SK-N-DZ (cell line): ENCODE measurements at places on chromosomes 5 and 9.
A peak's percentile ranks its signal among the peaks of the same experiment; 100 is the strongest.

- no peak for DNase-seq
These were observed 318.8 kb downstream of the PIK3R1 start for GRCh38 chr5:68534131-68534940.

DNA sequence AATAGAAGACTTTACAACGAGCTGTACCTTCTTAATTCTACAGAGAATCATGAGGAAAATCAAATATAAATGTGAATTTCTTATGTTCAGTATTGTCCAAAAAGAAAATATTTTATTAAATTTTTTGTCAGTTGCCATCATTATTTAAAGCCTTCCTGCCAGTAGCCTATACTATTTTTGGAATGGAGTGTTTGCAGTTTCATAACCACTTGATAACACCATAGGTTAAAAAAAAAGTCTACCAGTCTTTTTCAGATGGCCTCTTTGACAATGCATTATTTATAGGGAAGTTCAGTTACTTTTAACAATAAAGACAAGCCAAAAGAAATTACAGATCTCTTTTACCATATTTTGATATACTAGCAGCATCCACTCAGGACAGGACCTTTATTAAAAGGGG is 80.3 kb upstream of the CCDC152 start:
- no peak for DNase-seq

DNA sequence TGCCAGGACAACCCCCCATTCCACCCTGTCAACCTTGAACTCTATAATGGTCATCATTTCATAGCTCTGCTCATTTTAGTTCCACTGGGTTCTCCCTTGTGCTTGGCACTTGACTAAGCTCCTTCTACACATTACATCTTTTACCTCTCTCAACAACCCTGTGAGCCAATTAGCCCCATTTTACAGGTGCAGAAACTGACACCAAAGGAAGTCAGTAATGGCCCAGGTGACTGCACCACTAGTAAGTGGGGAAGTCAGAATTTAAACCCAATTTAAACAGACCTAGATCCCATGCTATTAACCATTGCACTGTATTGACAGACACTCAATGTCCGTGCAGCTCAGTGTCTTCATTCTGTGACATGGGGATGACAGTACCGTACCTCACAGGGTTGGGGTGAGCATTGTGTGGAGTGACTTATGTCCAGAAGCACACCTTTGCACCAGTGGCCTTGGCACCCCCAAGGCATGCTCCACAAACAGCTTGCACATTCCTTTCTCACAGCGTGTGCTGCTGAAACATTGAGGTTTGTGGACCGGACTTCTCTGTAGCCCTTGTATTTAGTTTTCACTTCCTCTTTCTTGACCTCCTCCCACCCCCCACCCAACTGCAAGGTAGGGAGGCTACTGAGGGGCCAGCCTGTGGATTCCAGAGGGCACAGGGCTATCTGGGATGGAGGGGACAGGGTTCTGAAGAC is 23.1 kb downstream of the IRF1 start:
- DNase-seq, result no peak

- DNase-seq, result no peak
These were observed 146.8 kb downstream of the SMC2 start for GRCh38 chr9:104240890-104241289.

DNA sequence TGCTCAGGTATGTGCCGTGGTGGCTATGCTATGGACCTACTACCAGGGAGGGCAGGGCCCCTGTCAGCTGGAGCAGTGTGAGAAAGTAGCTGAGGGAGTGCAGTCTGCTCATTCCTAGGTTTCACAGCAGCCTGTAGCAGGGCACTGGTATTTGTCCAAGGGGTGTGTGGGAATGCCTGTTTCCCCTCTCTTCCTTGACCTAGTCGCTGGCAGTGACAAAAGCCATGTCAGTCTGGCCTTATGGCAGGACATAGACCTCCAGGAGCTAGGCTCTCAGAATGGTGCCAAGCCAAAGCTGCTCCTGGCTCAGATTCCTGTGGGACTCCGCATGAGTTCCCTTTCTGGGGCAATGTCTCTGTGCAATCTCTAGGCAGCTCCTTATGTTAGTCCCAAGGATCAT is 253.9 kb upstream of the TYRP1 start:
- no peak for DNase-seq

DNA sequence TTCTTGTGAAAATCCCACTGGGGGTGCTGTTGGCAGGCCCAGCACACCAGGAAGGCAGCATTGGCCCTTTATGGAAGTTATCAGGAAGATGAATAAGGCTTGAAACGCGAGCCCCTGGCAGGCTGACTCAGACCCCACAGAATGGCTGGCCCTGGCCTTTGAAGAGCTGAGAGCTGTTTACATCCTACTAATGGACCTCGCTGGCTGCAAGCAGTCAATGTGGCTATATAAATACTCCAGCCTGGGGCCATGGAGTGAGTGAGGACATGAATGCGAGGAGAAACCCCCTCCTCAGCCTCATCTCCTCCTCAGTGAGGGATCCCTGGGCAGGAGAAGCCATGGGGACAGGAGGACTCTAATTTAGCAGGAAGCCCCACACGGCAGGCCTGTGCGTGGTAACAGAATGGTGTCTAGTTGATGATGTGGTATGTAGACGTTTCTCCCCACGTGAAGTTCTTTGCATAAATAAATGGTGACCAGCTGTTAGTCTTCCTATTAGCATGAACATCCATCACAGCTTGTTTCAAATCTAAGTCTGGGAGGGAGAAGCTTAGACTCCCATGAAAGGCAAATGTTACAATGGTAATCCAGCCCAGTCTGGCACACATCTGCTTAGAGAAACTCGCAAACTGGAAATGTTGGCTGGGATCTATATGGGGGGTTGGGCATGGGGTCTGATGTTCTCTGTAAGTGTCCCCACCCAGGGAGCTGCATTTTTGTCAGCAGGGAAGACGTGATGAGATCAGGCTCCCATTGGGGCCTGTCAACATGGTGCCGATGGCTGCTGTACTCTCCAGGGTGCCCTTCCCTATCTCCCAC is 175.1 kb upstream of the PITX1 start:
- DNase-seq, result no peak

- DNase-seq, result no peak
These were observed 82.3 kb downstream of the THBS4 start for GRCh38 chr5:80117446-80117845.

- no peak for DNase-seq
These were observed 45.8 kb downstream of the THOC3 start for GRCh38 chr5:175922192-175922885.

- DNase-seq, result peak; percentile 56
These were observed 3.7 kb upstream of the WDR31 start for GRCh38 chr9:113343732-113344231.

DNA sequence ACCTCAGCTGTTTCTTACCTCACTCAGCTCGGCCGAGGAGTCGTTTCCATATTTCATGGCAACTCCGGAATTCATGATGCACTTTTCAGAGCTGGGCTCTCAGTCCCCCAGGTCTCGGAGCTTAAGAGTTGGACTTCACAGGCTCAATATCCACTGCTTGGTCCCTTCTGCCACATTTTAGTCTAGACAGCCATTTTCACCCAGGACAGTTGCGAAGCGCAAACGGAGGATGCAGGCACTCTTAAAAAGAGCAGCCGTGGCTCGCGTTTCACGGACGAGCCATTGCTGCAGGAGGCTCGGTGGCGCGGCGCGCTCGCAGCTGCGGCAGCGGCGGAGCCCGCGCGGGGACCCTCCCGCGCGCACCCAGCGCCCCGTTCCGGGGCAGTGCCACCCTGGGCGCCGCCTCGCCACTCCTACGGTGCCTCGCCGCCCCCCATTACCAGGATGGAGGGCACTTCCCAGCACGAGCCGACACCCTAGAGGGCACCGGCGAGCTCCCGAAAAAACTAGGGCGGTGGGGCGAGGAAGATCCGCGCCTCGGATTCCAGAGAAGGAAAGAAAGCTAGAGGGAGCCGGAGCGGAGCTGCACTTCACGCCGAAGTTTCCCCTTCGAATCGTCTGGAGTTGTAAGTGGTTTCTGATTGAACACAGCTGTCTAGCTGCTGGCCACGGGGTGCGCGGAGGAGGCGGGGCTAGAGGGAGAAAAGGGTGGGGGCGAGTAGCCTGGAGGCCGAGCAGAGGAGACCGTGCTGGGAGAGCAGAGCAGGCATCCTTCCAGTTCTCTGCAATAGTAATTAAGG is 140.3 kb downstream of the TSSK1B start:
- peak; percentile 93 for DNase-seq

- DNase-seq, result peak; percentile 45
These were observed 1.6 kb downstream of the NTNG2 start for GRCh38 chr9:132163457-132163875.

DNA sequence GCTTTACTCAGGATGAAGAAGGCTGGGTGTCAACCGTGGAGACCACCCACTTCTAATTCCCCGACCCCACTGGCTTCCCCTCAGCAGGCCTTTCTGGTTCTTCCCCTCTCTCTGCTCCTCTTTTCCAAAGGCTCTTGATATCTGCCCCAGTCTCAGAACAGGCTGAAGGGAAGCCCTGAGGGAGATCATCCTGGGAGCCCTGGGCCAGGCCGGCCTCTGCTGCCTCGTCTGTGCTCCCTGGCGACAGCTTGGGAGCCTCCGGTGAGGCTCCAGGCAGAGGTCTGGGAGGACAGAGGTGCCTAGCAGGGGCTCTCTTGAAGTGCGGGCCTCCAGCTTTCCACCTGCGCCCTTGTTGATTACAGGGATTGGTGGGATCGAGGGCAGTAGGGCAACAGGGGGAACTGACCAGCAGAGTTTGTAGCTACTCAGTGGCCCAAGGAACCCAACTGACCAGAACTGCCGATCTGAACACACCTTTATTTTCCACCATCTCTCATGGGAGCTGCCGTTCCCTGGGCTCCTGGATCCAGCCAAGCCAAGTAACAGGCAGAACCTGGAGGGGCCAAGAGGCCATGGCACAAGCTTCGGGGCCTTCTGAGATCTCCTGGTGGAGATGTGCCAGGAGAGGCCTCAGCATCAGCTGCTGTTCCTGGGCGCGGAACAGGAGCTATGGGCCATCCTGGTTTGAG is 198.5 kb downstream of the CACNA1B start:
- DNase-seq, result no peak

GRCh38 chr9:127733614-127734013 is 1.5 kb downstream of the TOR2A start:
- DNase-seq, result no peak

GRCh38 chr9:86945728-86946200 is 1.5 kb downstream of the GAS1 start:
- no peak for DNase-seq

- DNase-seq, result no peak
These were observed 476 bp upstream of the DTWD2 start for GRCh38 chr5:118988866-118989180.

GRCh38 chr5:124980163-124980941 is 233.9 kb upstream of the ZNF608 start:
- no peak for DNase-seq

DNA sequence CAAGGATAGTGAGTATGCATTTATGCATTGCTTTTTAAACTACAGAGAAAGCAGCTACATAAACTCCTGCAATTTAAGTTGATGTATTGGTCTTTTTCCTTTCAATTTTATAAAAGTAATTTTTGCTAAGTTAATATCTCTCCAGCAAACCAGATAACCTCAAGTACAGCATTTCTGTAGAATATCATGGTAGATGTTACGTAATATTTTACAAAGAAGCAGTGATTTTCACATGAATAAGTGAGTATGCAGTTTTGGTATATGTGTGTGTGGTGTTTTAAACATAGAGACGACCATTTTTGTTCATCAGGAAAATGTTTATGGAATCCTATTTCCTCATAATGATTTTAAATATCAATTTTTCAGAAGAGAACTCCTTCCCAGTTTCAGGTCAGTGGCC is 118.9 kb downstream of the INSYN2B start:
- no peak for DNase-seq

GRCh38 chr5:67065237-67065636 is 131.4 kb downstream of the CD180 start:
- DNase-seq, result no peak

DNA sequence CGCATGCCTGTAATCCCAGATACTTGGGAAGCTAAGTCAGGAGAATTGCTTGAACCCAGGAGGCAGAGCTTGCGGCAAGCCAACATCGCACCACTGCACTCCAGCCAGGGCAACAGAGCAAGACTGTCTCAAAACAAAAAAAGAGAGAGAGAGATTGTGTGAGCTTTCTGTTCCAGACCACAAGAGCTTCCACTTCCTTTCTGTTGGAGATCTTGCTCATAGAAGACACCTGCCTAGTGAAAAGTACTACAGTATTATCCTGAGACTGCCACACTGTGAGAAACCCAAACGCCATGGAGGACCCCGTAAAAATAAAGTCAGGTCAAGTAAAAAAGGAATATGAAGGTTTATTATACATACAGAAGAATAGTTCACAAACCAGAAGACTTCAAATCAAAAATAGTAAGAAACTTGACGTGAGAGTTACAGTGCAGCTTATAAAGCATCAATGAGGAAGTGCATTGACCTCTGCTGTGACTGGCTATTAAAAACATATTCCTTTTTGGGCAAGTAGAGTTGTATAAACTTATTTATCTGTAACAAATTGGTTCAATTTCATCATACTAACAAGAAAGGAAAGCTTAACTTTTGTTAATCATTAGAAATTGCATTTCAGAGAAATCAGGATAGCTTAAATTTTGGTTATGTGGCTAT is 4.3 kb upstream of the EMB start:
- DNase-seq, result no peak

DNA sequence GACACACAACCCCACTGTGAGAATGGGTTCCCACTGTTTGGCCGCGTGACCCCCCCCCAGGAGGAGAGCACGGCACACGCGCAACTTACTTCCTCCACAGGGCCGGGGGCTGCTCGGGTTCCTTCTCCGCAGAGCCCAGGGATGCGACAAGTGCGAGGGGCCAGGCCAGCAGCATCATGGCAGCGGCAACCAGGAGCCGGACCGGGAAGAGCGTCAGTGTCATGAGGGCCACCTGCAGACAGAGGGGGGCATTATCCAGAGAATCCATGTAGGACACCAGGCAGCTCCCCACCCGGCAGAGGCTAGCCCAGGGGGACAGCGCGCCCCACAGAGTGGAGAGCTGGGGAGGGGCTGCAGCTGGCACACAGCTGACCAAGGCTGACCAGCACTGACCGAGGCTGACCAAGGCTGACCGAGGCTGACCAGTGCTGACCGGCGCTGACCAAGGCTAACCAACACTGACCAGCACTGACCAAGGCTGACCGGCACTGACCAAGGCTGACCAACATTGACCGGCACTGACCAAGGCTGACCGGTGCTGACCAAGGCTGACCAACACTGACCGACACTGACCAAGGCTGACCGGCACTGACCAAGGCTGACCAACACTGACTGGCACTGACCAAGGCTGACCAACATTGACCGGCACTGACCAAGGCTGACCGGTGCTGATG is 22.3 kb downstream of the LPCAT1 start:
- no peak for DNase-seq

GRCh38 chr5:176870110-176870591 is 29.0 kb downstream of the HK3 start:
- peak; percentile 65 for DNase-seq

DNA sequence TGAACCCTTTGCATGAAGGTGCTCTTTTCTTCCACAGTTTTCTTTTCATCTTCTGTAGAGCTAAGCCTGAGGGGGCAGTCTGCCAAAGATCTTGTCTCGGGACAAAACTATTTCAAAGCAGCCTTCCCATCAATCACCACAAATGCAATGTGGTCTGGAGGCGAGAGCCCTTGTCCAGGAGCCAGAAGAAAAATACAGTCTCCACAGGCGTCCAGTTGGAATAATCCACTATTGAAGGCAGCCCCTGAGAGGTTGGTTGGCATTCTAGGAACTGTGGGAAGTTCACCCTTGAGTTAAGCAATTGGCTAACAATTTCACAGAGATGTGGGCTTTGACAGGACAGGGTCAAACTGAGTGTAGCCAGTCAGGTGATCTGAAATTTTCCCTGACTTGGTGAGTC is 72.0 kb downstream of the SEMA6A start:
- no peak for DNase-seq
